NCI-H774 (cell line): ENCODE measurements at places on chromosomes 3 and 15.

DNA sequence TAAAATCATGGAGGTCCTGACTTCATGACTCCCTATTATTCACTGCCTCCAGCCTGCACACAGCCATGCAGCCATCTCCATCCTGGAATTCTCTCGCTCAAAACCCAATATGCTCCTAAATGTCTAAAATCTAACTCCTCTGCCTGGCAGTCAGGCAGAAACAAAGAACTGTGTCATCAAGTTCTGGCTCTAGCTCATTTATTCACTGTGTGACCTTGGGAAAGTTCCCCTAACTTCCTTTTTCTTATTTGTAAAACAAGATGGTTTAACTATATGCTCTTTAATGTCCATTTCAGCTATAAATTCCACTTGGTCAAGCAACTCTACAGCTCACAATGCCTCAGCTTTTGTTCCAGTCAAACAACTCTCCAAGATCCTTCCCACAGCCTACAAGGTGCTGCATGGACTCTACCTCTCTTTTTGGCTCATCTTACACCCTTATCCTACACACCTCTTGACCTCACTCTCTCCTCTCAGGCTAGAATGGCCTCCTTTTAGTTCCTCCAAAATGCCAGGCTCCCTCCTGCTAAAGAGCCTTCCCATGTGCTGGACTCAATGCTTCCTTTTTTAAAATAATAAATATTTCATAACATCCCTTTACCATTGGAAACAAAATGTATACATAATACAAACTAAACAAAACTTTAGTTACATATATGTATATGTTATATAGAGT, 16.4 kb downstream of the PIK3CB start:
- DNase-seq, result no peak

GRCh38 chr3:16528581-16528993, 15.1 kb upstream of the RFTN1 start:
- DNase-seq, result no peak

DNA sequence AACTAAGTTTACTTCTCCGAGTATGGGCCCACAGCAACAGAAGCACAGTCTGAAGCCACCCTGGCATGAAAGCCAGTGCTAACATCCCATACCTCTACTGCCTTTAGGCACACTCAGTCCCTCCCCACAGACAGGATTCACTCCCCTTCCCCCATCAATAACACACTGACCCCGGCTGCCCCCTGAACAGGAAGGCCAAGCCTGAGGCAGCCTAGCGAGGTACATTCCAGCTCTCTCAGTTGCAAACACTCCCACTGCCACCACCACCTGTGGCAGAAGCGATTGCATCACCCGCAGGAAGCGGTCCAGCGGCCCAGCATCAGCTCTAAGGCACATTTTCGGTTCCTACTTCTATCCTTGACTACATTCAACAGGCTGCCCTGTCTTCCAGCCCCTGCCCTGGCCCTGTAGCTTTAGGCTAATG, 7.0 kb upstream of the BMF start:
- DNase-seq, result no peak

GRCh38 chr3:123640311-123640710, 55.5 kb upstream of the HACD2 start:
- no peak for DNase-seq

DNA sequence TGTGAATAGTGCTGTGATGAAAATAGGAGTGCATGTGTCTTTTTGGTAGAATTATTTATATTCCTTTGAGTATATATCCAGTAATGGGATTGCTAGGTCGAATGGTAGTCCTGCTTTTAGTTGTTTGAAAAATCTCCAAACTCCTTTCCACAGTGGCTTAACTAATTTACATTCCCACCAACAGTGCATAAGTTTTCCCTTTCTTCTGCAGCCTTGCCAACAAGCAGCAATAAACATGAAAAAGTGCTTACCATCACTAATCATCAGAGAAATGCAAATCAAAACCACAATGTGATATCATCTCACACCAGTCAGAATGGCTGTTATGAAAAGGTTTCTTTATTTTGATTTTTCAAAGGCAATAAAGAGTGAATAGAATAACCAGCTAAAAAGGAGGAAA, 1105.9 kb downstream of the NAALADL2 start:
- no peak for DNase-seq

DNA sequence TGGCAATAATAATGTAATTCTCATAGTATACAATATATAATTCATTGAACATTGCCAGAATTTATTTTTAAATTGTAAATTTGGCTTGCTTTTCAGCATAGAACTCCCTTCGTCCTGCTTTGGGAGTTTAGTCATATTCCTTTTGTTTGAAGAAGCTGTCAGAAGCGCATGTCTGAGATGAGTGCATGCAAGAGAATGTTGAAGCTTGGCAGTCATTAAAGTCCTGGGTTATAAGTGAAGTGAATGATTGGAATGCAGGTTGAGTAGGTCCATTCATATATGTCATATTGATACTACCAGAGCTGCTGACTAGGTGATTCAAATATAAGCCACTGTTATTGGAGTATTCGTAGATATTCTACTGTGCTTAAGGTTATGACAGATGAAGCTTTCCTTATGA, 243.6 kb upstream of the MDFIC2 start:
- no peak for DNase-seq

DNA sequence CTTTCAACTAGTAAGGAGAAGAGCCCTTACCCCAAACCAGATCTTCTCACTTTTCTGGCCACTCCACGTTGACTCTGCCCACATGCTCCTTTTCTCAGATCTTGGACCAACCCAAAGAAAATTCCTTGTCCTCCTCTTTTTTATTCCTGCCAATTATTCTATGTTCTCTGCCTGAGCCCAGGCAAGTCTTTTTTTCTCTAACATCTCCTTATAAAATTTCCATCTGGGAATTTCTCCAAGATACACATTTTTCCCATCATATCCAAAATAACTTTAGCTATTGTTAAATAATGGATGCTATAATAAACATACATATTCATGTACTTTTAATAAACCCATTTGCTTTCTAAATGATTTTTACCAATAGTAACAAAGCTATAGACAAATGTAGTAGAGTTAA, 726.0 kb upstream of the ZNF385D start:
- no peak for DNase-seq

GRCh38 chr3:105957722-105958121, 88.9 kb upstream of the CBLB start:
- DNase-seq, result no peak

GRCh38 chr3:12886106-12886679, 44.8 kb upstream of the RPL32 start:
- no peak for DNase-seq
